ENCODE measurements at places on chromosomes 4 and X. TPM values are rescaled to one million over a fixed set of nuclear protein-coding genes. Genes with fewer than 3 reads are reported as not detected.

The ASB12 gene
- not detected for total RNA-seq

The CLCN4 gene
- 5.1 TPM for total RNA-seq

The DKK2 gene
- not detected for total RNA-seq

The ZNF718 gene
- 0.40 TPM for total RNA-seq

The NHSL2 gene
- total RNA-seq: 0.29 TPM

The WDR17 gene
- total RNA-seq: 1.3 TPM

The L1CAM gene
- 20.2 TPM for total RNA-seq

The CXorf65 gene
- total RNA-seq: not detected

The ERCC6L gene
- total RNA-seq: 10.7 TPM

The PFKFB1 gene
- total RNA-seq: 0.10 TPM

Data from A549 treated with AZD2906 at 1 μM for 4 hours (cell line).